ENCODE measurements at places on chromosomes 12 and 14.
A peak's percentile ranks its signal among the peaks of the same experiment; 100 is the strongest.

- DNase-seq, result no peak
These were observed 286.0 kb downstream of the ZFP36L1 start for GRCh38 chr14:68506645-68507419.

DNA sequence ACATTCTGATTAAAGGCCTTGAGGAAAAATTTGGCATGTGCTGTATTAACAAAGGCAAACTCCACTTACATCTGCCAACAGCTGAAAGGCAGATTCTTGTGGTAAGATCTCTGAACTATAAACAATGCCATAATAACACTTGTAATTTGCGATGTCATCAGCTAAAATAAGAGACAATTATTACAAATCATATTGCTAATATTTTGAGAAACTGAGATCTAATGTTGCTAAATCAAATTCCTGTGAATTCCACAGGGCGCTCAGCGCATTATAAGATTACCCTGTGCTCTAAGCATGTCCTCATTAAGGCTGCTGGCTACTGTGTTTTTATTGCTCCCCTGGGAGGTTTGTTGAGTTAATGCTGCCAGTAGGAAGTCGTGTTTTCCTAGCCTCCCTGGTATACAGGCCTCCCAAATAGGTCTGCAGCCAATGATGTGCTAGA, 244.8 kb downstream of the DACT1 start:
- DNase-seq, result peak; percentile 23

DNA sequence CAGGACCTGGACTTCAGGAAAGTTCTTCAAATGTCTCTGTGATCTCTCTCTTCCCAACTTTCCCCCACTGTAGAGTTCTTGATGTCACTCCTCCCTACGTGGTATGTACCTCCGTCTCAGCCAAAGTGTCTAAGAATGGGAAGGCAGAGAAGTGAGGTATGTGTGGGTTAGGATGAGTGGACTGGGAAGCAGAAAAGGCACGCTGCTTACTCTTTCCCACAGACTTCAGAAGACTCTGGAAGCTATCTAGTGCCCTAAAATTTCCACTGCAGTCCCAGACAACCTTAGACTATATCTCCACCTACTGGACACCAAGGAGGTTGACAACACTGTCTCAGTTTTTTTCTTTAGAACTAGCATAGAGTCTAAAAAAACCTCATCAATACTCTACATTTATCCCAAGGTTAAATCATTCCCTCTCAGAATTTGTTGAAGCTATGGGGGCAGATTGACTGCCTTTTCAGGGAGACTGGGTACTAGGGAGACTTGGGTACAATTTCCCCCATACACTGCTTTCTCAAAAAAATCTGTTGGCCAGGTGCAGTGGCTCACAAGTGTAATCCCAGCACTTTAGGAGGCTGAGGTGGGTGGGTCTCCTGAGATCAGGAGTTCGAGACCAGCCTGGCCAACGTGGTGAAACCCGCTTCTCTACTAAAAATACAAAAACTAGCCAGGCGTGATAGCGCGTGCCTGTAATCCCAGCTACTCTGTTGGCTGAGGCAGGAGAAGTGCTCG, 20.6 kb upstream of the ITGA5 start:
- peak; percentile 83 for DNase-seq

DNA sequence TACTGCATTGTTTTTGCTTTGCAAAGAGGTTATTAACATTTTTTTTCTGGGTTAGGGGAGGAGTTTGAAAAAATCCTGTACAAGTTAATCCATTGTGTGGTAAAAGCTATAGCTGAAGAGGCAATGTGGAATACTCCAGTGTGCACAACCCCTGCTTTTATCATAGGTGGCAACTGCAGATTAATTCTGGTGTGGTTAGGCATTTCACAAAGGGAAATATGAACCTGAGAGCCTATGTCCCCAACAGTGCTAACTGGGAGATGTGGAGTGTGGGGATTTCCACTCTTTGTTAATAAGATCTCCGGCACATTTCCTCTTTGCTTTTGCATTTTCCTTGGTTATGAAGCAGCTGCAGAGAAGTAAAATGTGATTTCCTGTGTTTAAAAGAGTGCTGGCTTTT, 33.6 kb downstream of the PRORP start:
- DNase-seq, result no peak

DNA sequence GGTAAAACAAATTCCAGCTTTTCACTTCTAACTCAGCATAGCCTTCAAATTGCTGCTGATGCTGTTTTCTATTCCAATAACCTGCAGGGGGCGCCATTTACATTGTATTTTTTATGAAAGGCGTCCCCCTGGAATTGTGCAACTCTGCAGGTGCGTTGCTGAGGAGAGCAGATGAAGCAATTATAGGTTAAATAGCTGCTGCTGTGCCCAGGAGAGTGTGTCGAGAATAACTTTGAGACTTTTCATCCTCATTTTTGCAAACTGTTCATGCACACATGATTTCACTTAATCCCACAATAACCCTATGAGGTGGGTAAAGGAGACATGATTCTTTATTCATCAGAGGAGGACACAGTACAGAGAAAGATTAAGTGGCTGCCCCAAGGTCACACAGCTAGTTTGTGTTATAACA, 75.7 kb downstream of the MYRFL start:
- DNase-seq, result peak; percentile 65

GRCh38 chr14:45252366-45253069, 484 bp downstream of the MIS18BP1 start:
- no peak for DNase-seq
